ENCODE measurements at places on chromosomes 7 and 10.
A peak's percentile ranks its signal among the peaks of the same experiment; 100 is the strongest.

DNA sequence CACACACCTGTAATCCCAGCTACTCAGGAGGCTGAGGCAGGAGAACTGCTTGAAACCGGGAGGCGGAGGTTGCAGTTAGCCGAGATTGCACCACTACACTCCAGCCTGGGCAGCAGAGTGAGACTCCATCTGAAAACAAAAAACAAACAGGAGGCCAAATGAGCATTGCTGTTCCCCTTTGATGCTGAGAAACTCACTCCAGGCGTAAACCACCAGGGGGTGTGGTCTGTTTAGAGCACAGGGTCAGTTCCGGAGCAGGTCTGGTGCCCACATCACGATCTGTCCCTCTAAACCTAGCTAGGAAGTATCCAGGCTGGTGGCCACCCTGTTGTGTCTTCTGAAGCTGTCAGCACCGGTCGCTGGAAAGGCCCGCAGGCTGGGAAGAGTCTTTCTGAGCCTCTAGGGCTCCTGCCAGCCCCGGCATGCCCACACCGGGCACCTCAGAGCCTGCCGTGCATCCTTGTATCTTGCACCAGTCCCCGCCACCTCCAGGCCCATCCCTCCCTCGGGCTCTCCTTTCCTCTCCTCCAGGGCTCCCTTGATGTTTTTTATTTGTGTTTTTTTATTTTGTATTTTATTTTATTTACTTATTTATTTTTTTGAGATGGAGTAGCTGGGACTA is 66.3 kb upstream of the SH2B2 start:
- peak; percentile 9 for DNase-seq

- DNase-seq: no peak
Observed at GRCh38 chr7:137390076-137390475, 46.5 kb upstream of the PTN start.

DNA sequence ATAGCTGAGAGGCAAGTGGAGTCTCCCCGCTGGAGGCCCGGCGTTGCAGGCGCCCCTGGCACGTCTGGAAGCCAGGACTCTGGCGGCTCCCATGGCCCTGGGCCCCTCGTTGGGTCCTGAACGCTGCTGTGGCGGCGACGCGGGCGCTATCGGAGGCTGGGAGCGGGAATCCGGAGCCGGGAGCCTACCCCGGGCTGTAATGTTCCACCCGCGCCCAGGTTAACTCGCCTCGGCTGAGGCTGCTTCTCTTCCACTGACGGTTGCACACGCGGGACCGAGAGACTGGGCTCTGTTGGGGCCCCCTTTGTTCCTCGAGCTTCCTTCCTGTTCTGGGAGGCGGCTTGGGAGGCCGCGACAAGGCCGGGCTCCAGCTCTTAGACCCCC is 1.3 kb upstream of the HOXA5 start:
- no peak for DNase-seq

GRCh38 chr7:135690566-135690965 is 28.3 kb downstream of the STMP1 start:
- no peak for DNase-seq

- no peak for DNase-seq
Observed at GRCh38 chr10:31930023-31930751, 1.6 kb upstream of the ARHGAP12 start.

DNA sequence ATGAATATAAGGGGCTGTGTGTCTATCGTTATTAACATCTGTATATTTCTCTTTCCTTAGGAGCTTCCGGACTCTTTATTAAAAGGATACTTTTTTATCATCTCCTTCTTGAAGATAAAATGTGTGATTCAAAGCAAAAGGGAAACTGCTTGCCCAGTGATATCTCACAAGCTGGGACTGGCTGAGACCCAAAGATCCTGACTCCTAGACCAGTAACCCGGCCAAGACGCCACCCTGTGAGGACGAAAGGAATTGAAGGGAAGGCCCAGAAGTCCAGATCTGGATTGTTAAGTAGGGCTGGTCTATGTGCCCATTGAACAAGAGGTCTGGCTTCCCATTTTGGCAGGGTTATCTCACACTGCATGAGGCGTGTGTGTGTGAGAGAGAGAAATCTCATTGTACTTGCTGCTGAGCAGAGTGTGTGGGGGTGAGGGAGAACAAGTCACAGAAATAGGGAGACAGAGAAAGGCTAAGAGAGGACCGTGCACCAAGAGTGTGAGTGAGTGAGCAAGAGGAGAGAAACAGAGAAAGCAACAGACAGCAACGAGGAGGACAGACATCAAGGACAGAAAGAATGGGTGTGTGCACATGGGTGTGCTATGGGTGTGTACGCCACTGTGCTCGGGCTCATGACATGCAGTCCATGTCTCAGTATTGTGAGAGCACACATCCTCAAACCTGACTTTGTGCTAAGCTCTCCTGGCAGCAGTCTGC is 75.4 kb downstream of the PLXNA4 start:
- DNase-seq: no peak

- no peak for DNase-seq
Observed at GRCh38 chr10:19012111-19012510, 36.5 kb upstream of the MALRD1 start.

GRCh38 chr10:75461672-75462649 is 30.5 kb downstream of the LRMDA start:
- DNase-seq: no peak

GRCh38 chr7:111091593-111092358 is 849 bp downstream of the LRRN3 start:
- no peak for DNase-seq

DNA sequence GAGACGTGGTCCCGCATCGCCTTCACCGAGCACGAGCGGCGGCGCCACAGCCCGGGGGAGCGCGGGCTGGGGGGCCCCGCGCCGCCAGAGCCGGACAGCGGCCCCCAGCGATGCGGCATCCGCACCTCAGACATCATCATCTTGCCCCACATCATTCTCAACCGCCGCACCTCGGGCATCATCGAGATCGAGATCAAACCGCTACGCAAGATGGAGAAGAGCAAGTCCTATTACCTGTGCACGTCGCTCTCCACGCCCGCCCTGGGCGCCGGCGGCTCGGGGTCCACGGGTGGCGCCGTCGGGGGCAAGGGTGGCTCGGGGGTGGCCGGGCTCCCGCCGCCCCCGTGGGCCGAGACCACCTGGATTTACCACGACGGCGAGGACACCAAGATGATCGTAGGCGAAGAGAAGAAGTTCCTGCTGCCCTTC is 737 bp downstream of the CNNM2 start:
- DNase-seq: peak; percentile 17

- no peak for DNase-seq
Observed at GRCh38 chr10:69885379-69886013, 83.8 kb downstream of the COL13A1 start.

- no peak for DNase-seq
Observed at GRCh38 chr10:93280699-93281366, 201.3 kb downstream of the MYOF start.

DNA sequence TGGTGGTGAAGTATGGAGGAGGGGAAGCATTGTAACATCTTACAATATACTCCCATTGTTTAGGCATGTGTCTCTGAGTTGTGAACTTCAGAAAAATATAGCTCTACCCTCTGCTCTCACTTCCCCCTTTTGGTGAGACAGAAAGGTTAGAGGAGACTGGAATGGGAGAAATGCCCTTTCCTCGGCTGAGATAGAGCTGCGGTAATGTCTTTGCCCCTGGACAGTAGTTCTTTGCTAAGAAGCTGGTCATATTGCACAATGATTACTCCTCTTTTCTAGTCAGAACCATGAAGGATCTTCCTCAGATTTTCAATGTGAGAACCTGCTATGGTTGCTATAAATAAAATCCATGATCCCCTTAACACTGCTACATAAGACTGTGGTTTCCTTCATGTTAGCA is 171.0 kb downstream of the SEM1 start:
- no peak for DNase-seq

DNA sequence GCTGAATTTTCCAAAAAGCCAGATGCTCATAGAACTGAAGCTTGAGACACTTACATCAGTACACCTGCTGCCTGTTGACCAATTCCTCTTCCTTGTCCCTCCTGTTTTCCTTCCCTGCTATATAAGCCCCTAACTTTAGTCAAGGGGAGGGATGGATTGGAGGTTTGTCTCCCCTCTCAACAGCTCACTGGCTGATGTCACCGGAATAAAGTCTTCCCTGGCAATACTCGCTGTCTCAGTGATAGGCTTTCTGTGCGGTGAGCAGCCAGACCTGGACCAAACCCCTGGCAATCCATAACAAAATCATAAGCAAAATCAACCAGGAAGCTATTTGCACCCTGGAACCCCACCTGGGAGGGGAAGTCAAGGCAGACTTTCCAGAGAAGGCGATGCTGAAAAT is 929 bp upstream of the IRF5 start:
- DNase-seq: no peak

GRCh38 chr10:126663328-126663727 is 7.2 kb downstream of the C10orf90 start:
- DNase-seq: no peak

GRCh38 chr7:95209788-95210187 is 114.5 kb downstream of the PON1 start:
- DNase-seq: no peak

GRCh38 chr10:12690525-12691126 is 310.9 kb downstream of the CCDC3 start:
- DNase-seq: no peak

GRCh38 chr7:5670183-5670935 is 111.1 kb downstream of the RNF216 start:
- DNase-seq: no peak

DNA sequence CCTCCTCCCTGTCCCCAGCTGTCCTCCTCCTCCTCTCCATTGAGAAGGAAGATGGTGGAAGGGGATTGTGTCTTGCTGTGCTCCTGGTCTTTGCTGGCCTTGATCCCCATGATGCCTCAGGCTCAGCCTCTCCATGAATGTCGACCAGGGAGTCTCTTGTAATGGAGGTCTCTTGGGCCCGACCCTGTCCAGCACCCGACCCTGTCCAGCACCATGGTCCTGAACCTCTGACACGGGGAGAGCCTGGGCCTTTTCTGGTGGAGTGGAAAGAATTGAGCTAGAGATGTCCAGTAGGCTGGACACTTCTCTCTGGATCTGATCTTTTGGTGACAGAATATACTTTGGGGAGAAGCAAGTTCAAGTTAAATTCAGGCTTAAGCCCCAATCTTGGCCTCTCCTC is 42.3 kb upstream of the HMX3 start:
- DNase-seq: no peak

GRCh38 chr10:114767986-114768821 is 53.4 kb upstream of the FHIP2A start:
- DNase-seq: no peak

GRCh38 chr7:27739301-27739908 is 557 bp upstream of the TAX1BP1 start:
- peak; percentile 45 for DNase-seq

DNA sequence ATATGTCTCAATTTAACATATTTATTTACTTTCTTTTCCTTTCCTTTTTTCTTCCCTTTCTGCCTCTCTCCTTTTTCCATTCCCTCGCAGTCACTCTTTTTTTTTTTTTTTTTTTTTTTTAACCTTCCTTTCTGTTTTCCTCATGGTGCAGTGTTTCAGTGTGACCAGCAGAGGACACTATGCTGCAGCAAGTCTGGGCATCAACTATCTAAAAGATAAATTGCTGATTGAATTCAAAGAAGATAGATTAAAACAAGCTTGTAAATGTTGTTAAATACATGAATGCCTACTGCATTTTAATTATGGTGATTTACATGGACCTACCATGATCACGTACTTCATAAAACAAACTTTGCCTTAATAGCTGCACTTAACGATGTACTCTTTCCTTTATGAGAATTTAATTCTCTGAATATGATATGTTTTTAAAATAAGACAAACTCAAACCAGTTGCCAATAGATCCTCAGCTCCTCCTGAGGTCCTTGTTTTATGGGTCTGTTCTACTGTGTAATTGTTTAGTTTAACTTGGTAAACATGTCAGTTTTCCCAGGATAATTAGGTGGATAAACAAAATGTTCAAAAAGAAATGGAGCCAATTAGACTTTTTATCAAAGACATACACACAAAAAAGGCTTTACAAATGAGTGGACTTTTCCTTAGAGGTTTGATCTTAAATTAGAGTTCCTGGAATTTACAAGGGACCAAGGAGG is 101.0 kb upstream of the AGR3 start:
- no peak for DNase-seq

DNA sequence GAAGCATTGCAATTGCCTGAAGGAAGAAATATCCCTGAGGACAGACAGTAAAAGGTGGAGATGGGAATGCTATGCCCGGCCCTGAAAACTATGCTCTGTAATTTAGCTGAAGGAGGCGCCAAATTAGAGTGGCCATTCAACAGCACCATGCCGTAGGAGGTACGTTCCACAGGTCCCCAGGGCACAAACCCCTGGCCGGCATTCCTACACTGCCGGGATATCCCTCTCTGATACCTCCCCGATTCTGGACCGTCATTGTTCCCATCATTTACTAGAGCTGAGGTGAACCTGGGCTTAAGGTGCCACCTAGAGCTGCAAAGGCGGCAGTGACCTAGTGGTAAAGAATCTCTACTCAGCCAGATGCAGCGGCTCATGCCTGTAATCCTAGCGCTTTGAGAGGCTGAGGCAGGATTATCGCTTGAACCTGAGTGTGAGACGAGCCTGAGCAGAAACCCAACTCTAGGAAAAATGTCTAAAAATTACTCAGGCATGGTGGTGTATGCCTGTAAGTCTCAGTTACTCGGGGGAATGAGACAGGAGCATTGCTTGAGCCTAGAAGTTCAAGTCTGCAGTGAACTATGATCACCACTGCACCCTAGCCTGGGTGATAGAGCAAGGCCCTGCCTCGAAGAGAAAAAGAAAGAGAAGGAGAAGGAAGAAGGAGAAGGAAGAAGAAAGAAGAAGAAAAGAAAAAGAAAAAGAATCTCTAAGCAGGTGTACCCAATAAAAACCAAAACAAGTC is 53.0 kb upstream of the TNKS2 start:
- peak; percentile 40 for DNase-seq

DNA sequence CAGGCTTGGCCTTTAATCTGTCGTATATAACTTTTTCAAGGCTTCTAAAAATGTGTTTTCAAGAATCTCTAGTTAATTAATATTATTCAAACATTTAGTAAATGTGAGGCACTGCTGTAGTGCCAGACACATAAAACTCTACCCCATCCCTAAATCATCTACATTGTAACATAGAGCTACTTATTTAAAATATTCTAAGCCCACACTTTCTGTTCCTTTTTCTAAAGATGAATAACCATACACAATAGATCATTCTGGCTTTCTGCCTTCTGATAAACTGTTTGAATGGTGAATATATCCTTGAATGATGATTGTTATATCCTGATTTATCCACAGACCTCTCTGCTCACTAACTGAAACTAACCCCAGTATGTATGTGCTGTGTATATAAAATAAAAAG is 41.4 kb downstream of the BRAF start:
- no peak for DNase-seq

GRCh38 chr10:21497177-21497807 is 28.2 kb downstream of the SKIDA1 start:
- peak; percentile 87 for DNase-seq

DNA sequence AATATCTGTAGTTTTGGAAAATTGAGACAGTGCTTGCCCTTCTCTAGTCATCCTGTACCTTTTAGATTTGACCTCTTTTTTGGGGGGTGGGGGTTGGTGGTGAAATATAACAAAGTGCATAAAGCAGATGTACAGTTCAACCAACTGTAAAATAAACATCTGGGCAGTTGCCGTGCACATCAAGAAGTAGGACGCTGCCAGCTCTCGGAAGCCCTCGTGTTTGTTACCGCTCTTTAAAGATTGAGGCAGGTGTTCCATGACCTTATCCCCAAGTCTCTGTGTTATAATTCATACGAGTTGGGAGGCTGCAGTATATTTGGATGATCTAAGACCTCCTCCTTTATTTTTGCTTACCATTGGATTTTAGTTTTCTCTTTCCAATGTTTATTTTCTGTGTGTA is 55.1 kb downstream of the SDK1 start:
- no peak for DNase-seq

- DNase-seq: no peak
Observed at GRCh38 chr7:11642276-11642675, 189.7 kb downstream of the THSD7A start.

- DNase-seq: no peak
Observed at GRCh38 chr10:124696446-124697392, 47.5 kb downstream of the FAM53B start.
